Stimulated activated CD4-positive, alpha-beta T cell treated with anti-CD3 and anti-CD28 coated beads, Interleukin-1b, Interleukin-23, amount 100 ng/mL, for 48 hours (primary cell): ENCODE measurements at places on chromosomes 12 and 14.

DNA sequence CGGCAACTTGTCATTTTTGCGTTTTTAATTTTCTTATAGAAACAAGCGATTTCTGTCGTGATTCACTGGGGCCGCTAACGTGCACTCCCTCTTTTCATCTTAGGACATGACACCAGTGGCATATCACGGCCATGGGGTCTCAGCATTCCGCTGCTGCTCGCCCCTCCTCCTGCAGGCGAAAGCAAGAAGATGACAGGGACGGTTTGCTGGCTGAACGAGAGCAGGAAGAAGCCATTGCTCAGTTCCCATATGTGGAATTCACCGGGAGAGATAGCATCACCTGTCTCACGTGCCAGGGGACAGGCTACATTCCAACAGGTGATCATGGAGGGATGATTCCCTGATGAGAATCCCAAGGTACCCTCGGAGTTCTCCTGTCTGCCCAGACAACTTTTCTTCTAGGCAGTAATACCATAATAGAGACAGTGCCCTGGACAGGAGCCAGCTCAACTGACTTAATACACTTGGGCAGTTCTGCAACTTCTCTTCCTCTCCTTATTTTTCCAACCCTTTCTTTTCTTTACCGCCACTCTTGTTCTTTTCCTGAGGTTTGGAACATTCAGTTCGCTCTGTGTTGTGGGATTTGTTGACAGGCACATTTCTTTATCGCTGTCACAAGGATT, 821 bp downstream of the TMEM106C start:
- DNase-seq: peak; percentile 12

DNA sequence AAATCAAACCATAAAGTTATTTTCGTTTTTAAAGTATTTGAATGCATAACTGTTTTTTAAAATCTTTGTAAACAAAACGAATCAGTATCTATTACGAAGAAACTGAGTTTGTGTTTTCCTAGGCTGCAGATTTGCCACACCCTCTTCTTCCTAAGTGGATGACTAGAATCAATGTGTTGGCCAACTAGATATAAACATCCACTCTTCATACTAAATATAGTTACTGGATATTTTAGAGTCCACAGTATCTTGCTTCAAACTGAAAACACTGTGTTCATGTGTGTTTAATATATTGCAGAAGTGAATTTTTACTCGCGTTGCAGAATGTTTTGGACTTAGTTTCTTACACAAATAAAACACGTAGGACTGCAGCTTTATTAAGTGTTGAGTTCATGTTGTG, 63.2 kb downstream of the KLHL28 start:
- DNase-seq: no peak

- no peak for DNase-seq
Measured at GRCh38 chr14:96614481-96614881, 112.3 kb downstream of the PAPOLA start.

GRCh38 chr14:94356379-94357056, 31.9 kb downstream of the SERPINA1 start:
- no peak for DNase-seq

GRCh38 chr12:2854669-2855453, 2.0 kb downstream of the TEX52 start:
- no peak for DNase-seq

DNA sequence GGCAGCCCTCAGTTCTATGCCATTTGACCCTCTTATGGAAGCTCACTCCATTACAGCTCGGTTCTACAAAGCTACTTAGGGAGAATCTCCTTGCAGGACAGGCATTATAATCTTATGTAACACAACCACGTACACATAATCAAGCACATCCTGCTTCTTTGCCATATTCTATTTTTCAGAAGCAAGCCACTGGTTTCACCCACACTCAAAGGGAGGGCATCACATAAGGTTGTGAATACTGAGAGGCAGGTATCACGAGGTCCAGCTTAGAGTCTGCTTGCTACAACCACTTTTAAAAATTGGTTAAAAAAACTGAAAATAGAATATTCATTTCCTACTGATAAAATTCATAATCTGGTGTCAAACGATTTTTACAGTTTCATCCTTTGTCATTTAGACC, 589.2 kb downstream of the SLC16A7 start:
- DNase-seq: no peak

- no peak for DNase-seq
Measured at GRCh38 chr14:76710056-76711010, 50.9 kb upstream of the VASH1 start.

DNA sequence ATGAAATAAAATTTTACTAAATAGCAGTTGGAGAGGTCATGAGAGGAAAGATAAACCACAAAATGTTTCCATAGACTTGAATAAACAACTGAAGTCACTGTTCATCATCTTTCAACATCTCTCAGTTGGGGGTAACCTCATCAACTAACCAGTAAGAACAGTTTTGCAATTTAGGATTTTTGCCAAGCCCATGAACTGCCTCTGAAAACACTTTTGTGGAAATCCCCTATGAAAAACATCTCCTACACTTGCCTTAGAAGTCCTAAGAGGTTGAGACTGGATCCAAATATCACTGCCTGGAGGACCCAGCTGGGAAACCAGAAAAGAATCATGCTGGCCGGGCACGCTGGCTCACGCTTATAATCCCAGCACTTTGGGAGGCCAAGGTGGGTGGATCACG, 273.1 kb downstream of the C12orf50 start:
- DNase-seq: no peak

- DNase-seq: no peak
Measured at GRCh38 chr14:27190296-27190695, 592.5 kb upstream of the NOVA1 start.

GRCh38 chr14:90093942-90094595, 32.3 kb downstream of the KCNK13 start:
- no peak for DNase-seq

- no peak for DNase-seq
Measured at GRCh38 chr14:45699471-45699870, 446.5 kb upstream of the MIS18BP1 start.

DNA sequence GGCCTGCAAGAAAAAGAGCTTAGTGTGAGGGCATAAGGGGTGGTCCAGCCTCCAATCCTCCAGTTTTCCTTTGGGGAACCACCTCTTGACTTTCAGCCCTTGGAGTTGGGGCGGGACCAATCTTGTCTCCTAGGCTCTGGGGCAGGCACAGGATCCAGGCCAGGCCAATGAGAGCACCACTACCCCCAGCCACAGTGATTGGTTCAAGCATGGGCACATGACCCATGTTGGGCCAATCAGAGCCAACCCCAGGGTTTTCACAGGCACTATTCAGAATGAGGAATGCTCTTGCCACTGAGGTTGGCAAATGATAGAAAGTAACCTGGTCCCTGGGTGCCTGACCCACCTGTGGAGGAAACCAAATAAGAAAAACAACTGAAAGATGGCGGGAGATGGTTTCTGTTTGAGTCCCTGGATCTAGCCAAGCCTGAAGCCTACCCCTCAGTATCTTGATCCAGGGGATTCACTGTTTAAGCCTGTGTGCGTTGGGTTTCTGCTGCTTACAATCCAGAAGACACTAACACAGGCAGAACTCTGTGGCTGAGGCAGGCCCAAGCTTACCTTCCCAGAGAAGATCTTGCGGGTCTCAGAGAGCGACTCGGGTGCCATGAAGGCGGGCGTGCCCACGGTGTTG, 42.9 kb downstream of the P2RX4 start:
- DNase-seq: no peak

- DNase-seq: no peak
Measured at GRCh38 chr12:44015333-44015941, 179.6 kb downstream of the TMEM117 start.

- no peak for DNase-seq
Measured at GRCh38 chr12:51070004-51070403, 13.4 kb downstream of the CSRNP2 start.

DNA sequence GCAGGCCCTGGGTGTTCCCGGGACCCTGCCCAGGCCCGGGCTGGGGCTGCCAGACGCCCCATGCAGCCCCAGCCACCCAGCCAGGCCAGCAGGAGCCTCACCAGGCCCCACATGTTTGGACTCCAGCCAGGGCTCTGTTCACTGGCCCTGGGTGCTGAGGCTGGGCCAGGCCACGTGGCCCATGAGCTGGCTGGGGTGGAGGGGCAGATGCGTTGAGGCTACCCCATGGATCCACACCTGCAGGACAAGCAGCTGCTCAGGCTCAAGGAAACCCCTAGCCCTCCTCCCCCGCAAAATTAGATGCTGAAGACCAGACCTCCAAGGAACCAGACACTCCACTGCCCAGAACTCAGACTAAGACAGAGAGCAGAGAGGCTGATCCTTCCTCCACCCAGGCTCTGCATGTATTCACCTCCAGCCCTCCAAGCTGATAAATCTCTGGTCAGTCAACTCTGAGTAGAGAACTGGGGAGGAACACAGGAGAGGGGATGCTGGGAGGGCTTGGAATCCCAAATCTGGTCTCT, 1.6 kb downstream of the CDH24 start:
- DNase-seq: no peak

GRCh38 chr14:86515195-86515594, 985.3 kb downstream of the FLRT2 start:
- DNase-seq: no peak

GRCh38 chr12:123752046-123752445, 10.1 kb upstream of the DNAH10 start:
- no peak for DNase-seq

GRCh38 chr12:79997096-79997791, 62.3 kb upstream of the PPP1R12A start:
- DNase-seq: no peak

GRCh38 chr12:91287753-91288152, 105.1 kb upstream of the DCN start:
- no peak for DNase-seq

DNA sequence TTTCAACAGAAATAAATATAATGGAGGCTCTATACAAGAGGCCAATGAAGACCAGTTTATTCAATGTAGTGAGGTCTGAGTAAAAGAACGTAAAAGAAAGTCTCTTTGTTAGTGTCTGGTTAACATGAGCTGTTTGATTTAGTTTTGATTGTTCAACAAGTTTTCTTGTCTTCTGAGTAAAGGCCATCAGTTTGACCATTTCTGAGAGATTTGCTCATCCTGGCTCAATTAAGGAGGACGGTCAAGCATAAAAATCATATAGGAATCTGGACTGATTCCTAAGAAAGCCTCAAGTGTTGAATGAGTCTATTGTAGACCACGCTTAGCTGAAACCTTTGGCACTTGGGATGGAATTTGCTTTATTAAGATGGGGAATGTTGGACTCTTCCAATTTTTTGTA, 32.5 kb upstream of the FGF23 start:
- no peak for DNase-seq

DNA sequence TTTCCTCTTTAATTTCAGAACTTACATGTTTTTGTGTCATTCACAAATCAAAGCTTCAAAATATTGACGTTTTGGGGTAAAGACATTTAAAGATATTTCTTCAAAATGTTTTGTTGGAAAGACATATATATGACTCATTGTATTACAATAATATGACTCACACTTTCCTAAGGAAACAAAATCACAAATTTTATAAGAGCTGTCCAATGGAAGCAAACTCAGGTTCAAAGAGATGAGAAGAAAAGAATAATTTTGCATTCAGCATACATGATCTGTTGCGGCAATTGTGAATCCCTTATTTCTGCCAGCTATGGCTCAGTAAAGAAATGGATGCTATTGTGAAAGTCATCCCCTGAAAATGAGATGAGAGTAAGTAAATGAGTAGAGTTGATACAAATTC, 82.7 kb downstream of the GRIP1 start:
- DNase-seq: no peak

- DNase-seq: no peak
Measured at GRCh38 chr12:106245767-106246166, 2.1 kb downstream of the CKAP4 start.

DNA sequence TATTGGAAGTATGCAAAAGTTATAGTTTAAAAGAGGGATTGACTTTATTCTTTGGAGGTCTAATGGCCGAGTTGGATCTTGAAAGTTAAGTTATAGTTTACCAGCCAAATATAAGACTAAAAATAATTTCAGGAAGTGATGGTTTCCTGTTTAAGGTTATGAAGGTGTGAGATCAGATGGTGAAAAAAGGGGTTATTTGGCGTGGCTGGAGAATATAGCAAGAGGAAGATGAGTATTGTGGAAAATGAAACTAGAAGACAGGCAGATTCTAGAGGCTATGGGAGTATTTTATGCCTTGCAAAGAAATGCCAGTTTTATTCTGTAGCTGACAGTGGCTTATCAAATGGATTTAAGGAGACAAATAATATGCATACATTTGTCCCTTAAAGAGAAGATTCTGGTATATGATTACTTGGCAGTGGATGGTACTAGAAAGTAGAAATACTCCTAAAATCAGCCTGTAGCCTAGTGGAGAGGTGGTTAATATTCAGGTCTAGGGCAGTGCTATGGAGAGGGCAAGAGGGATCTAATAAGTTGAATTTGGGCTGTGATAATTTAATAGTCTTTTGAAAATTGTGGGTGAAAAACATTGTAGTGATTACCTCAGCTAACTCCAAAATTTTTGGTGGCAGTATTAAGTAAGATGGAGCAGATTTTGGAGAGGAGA, 1091.8 kb upstream of the ATXN7L3B start:
- DNase-seq: no peak

GRCh38 chr12:22459838-22460490, 84.4 kb downstream of the C2CD5 start:
- DNase-seq: no peak

DNA sequence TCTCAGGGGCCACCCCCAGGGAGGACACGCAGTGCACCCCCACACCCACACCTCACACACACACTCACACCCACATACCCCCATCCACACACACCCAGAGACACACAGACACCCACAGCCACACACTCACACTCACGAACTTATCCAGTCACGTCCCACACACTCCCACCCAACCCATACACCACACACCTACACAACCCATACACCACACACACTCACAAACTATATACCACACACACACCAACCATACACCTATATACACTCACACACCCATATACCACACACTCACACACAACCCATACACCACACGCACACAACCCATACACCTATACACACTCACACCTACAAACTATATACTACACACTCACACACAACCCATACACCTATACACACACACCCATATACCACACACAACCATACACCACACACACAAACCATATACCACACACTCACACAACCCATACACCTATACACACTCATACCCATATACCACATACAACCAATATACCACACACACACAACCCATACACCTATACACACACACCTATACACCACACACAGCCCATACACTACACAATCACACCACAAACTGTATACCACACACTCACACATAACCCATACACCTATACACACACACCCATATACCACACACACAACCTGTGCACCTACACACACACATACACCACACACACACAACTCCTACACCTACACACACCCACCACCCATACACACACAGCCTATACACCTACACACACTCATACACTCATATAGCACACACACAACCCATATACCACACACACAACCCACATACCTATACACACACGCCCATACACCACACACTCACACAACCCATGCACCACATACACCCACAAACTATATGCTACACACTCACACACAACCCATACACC, 42.7 kb downstream of the TMEM121 start:
- no peak for DNase-seq
